ENCODE measurements at places on chromosomes 16 and 17. TPM values are rescaled to one million over a fixed set of nuclear protein-coding genes. Genes with fewer than 3 reads are reported as not detected.

The MYO15B gene
- 43.0 TPM for total RNA-seq

The SLC6A2 gene
- not detected for total RNA-seq

The NAGS gene
- 0.11 TPM for total RNA-seq

The CBX1 gene
- total RNA-seq, result 33.0 TPM

The MON1B gene
- 16.8 TPM for total RNA-seq

The NEUROD2 gene
- total RNA-seq, result not detected

The ATP2C2 gene
- total RNA-seq, result not detected

The TEDC2 gene
- total RNA-seq, result 1.3 TPM

The CCR7 gene
- not detected for total RNA-seq

The GPR179 gene
- total RNA-seq, result 0.05 TPM

The PLA2G10 gene
- not detected for total RNA-seq

The DNAI2 gene
- not detected for total RNA-seq

The NPTX1 gene
- not detected for total RNA-seq

The EVPLL gene
- not detected for total RNA-seq

The CRAMP1 gene
- 12.3 TPM for total RNA-seq

The PMP22 gene
- 135 TPM for total RNA-seq

The KIF18B gene
- total RNA-seq, result 0.49 TPM

The EVPL gene
- not detected for total RNA-seq

The CA5A gene
- total RNA-seq, result not detected

The CCL1 gene
- total RNA-seq, result not detected

The TSNAXIP1 gene
- 0.49 TPM for total RNA-seq

The RAB11FIP4 gene
- 8.3 TPM for total RNA-seq
